ENCODE measurements at places on chromosomes 7 and 10.

DNA sequence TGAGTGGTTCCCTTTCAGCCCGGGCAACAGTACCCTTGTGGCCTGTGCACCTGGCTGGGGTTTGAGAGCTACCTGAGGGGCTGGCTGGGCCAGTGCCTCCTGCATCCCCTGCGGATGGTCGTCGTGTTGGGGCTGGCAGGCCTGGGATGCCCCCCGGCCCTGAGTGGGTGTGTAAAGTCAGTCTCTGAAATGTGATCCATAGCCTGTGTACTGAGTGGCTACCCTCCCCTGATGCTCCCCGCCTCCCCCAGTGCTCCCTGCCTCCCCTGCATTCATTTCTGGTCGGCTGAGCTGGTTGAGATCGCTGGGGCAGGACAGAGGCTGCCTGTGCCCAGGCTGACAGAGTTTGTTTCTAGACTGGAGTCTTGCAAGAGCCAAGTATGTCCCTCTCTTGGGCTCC lies 9.3 kb downstream of the ZNF316 start:
- no peak for DNase-seq

GRCh38 chr10:129631006-129631405 lies 164.0 kb downstream of the MGMT start:
- no peak for DNase-seq

DNA sequence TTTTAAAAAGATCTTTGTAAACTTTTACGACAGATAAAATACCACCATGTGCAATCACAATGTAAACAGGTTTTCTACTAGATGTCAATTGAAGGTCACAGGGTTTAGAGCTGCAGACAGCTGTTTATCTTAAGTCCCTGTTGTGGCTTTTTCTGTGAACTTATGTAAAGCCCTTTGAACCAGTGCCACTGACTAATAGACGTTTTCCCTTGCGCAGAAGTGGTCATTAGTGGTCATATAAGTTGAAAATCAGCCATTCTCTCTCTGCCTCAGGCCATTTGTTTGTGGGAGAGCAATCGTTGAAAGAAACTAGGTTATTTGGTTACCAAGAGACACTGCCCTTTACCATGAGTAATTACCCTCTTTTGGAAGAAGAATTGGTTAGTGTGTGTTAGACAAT lies 23.9 kb downstream of the CACNB2 start:
- DNase-seq, result no peak

DNA sequence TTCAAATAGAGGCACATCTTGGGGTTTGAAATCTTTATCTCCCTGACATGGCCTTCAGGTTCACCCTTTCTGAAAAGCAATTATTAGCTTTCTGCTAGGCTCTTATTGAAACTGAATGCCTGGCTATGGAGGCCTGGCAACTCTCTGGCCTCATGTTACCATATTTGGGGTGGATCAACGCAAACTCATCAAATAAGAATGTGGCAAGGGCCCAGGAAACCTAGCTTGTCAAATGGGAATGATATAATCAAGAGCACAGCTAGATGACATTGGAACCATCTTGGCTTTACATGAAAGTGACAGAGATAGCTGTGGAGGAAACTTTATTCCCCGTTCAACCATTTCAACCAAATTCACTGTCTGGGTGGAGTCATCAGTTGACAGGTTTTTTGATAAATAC lies 202.8 kb upstream of the SMIM30 start:
- no peak for DNase-seq

DNA sequence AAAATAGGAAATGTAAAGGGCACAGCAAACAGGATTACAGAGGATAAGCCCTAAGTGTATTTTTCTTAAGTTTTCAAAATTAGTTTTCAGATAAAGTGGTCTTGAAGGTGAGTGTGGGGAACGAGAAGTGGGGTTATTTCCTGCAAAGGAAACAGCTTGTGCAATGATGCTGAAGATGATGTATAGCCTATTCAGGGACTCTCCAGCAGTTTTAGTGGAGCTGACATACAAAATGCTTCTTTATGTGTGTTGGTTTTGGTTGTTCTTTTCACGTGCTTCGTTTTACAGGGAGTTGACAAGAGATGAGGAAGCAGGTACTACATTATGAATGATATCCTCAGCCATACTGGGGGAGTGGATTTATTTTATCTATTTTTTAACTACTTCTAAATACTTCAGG lies 20.5 kb downstream of the CASD1 start:
- no peak for DNase-seq

DNA sequence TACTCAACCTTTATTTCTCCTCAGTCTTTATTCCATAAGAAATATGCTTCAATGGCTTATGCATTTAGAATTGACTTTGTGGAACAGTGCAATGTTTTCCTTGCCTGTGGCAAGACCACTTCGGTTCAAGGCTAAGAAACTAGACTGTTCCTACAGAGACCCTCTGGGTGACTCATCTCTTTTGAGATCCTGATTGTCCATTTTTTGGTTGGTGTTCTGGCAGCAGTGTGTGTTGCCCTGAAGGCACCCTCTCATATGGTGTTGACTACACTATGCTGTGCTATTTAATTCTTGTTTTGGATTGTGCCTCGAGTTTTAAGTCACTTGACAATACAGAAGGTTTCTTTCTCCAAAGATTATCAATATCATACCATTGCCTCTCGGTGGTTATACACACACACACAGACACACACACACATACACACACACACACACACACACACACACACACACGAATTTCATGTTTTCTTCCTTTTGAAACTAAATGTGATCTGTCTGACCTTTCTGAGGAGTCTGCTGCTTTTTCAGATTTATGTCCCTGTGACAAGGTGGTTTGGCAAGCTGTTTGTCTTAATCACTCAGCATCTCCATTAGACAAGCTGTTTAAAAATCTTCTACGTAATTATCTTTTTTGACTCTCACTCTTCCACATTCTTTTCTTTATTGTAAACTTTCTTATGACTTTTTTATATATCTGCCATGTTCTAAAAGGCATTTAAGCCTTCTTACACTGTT lies 187.2 kb downstream of the VTI1A start:
- DNase-seq, result no peak

DNA sequence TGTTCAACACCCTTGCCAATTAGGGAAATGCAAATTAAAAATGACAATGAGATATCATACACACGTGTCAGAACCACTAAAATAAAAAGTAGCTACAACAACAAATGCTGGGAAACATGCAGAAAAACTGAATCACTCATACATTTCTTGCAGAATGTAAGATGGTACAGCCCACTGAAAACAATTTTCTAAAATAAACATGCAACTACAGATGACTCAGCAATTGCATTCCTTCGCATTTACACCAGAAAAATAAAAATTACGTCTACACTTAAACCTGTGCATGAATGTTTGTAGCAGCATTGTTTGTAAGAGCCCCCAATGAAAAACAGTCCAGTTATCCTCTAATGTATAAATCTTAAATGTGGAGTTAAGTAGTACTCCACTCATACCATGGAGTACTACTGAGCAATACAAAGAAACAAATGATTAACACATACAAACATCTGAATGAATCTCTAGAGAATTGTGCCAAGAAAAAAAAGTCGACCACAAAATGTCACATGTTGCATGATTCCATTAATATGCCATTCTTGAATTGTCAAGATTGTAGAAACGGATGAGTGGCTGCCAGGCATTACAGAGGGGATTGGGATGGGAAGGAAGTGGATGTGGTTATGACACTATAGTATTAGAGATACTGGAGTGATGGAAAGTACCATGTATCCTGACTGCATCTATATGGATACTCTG lies 134.6 kb upstream of the NPSR1 start:
- DNase-seq, result no peak
